Coronary artery (tissue), 2 donors: ENCODE measurements at places on chromosomes 2 and 18.
A peak's percentile ranks its signal among the peaks of the same experiment; 100 is the strongest.

DNA sequence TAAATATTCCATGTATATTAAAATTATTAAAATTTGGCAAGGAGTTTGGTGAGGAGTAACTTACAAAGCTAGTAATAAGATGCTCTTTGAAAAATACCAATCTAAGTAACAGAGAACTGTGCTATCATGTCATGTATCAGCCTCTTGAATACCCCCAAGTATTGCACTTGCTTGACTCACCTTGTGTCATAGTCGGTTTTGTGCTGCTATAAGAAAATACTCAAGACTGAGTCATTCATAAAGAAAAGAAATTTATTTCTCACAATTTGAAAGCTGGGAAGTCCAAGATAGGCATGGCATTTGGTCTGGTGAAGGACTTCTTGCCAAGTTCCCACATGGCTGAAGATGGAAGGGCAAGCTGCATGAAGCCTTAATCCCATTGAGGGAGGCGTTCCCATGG is 179.2 kb downstream of the MEMO1 start:
- DNase-seq: no peak

GRCh38 chr2:222611684-222612083 is 44.2 kb downstream of the FARSB start:
- no peak for DNase-seq

DNA sequence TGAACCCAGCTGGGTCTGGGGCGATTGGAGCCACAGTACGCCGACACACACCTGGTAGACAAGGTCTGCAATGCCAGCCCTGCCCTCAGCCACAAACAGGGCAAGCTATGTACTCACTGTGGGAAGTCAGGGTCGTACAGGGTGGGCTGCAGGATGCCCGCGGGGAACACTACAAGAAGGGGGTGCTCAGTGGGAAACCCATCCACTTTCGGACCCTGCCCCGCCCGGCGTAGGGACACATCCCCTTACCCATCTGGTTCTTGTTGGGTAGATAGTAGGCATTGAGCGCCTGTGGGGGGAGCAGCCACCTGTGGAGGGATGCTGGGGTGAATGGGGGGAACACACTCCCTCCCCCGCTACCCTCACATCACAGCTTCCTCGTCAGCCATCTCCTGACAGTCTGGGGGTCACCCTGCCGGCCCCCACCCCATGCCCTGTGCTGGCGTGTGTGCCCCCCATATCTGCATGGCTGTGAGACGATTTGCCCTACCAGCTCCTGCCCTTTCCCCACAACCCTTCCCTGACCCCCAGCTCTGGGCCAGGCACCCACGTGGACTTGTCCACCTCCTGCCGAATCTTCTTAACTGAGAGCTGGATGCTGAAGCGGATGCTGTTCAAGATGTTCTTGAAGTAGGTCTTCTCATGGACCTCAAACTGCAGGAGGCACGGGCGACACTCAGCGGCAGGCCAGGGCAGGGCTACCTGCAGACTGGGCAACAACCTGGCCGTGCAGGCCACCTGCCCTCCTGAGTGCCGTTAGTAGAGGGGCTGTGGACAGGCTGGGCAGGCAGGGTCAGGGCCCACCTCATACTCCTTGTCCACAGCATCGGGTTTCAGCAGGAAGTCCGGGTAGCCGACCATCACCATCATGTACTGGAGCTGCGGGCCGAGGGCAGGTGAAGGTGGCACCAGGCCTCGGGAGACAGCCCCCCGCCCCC is 5.1 kb downstream of the ECEL1 start:
- DNase-seq: no peak

DNA sequence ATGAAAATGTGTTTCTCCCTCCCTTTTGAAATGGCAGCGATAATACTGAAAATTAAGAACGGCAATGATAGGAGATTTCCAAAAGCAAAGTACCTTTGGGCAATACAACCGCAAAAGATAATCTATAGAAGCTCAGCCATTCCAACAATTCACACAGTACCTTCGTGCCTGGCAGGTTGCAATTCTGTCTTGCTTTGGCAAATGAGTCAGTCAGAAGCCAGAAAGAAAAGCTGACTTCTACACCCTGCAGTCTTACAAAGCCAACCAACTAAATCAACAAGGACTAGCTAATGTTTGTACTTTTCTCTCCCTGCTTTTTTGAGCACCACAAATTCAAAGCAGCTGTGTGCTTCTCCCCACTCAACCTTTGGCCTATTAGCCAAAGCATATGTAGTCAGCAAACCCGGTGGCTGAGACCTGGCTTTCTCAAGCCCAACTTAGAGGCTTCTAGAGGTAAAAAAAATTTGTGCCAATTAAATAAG is 25.7 kb upstream of the ID2 start:
- no peak for DNase-seq

GRCh38 chr2:119864318-119864717 is 104.6 kb downstream of the PTPN4 start:
- no peak for DNase-seq

DNA sequence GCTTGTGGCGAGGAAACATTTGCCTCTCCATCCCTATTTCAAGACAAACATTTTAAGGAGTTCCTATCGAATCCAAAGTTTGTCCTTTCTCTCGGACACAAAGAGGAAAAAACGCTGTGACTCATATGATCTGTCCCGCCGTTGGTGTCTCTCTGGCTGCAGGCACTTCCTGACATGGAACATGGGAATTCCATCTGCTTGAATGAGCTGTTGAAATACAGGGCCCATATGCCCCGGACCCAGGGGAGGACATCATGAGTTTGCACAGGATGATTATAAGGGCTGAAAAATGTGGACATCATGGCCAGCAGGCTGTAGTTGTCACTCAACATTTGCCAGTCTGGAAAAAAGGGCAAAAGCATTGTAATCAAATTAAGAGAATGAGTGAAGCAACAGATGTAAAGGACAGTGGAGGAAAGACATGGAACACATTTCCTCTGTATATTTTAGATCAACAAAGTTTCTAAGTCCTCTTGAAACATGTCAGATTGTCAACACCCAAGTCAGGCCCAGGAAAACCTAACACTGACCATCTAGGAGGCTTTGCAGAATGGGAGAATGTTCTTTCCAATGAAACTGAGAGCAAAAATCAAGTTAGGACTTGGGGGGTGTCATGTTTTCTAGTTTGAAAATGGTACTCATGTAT is 103.2 kb upstream of the SMIM21 start:
- no peak for DNase-seq

GRCh38 chr2:228594012-228594411 is 412.5 kb upstream of the SPHKAP start:
- DNase-seq: no peak

- DNase-seq: no peak
Observed at GRCh38 chr2:230956827-230957755, 32.0 kb upstream of the GPR55 start.

GRCh38 chr2:143140864-143141661 is 11.8 kb downstream of the ARHGAP15 start:
- no peak for DNase-seq

DNA sequence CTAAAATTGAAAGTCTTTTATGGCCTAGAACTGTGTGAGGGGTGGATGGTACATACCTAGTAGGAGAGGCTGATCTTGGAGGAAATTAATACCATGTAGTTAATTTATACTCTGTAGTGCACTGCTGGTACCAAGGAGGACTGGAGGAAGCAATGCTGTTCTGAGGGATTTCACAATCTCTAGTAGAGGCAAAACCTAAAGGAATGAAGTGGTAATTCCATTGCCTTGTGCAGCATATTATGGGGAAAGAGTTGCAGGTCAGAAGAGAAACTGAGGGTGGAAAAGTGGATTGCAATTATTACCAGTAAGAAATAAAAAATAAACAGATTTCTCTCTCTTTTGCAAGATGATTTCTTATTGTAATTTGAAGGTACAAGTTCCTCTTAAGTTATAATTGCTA is 2.2 kb downstream of the ABI2 start:
- no peak for DNase-seq

DNA sequence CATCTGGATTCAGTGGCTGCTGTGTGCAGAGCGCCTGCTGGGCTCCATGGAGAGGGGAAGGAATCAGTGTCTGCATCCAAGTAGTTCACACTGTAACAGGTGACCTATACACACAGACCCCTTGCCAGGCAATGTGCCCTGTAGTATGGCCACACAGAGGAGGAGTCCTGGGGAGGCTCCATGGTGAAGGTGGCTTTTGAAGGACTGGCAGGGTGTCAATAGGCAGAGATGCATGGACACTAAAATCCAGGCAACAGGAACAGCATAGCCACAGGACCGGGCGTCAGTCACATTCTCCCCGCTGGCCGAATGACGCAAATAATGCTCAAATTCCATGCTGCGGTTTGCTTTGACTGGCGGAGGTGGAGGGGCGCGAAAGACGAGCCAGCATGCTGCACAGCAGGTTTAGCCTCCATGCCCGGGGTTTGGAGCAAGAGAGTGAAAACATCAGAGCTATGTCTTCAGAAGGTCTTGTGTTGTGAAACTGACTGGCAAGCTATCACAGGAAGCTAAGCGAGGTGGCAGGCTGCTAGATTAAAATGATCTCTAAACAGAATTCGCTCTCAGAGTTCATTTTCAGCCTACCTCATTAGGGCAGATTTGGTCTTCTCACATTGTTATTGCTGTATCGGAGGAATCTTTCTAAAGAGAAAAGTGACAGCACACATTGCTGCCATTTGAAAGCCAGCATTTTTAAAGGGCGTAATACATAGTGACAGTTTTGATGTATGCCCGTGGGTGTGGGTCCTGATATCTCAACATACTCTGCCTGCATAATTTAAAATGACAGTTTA is 1.2 kb upstream of the CHMP1B start:
- DNase-seq: peak; percentile 95

GRCh38 chr2:216557820-216558219 is 59.2 kb downstream of the RPL37A start:
- no peak for DNase-seq
